Pons (tissue), 1 donor: ENCODE measurements at places on chromosomes 2 and 18.

DNA sequence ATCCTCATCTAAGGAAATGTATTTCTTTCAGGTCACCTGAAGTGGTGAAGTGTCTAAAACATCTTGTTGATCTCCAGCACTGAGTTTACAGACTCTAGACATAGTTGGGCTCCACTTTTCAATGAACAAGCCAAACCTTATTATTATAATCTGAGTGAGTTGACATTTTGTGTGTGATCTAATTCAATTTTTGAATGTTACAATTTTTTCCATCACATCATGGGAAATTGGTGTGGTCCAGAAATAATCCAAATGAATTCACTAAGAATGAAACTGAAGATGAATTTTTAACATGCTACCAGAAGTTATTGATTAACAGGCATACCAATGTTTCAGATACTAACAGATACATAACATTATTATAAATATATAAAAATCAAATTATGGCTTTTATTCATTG lies 75.6 kb upstream of the EFEMP1 start:
- DNase-seq, result no peak

- DNase-seq, result no peak
These were observed 88.9 kb downstream of the POLE4 start for GRCh38 chr2:75047189-75047991.

DNA sequence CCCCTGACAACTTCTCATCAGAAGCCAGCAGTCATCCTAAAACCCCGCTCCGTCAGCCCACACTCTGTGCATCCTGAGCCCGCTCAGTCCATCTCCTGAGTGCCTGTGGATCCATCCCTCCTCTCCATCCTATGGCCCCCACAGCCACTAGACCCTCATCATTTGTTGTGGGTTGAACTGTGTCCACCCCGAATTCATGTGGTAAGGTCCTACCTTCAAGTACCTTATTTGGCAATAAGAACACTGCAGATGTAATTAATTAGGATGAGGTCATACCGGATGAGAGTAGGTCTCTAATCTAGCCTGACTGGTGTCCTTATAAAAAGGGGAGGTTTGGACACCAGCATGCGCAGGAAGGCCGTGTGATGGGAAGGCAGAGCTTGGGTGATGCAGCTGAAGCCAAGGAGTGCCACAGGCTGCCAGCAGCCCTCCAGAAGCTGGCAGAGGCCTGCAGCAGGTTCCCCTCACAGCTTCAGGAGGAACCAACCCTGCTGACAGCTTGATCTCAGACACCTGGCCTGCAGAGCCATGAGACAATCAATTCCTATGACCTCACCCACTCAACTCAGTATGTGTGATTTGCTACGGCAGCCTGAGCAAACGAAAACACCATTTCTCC lies 192.4 kb downstream of the ZBTB7C start:
- DNase-seq, result no peak

- no peak for DNase-seq
These were observed 7.8 kb downstream of the SLC66A2 start for GRCh38 chr18:79943608-79944125.

DNA sequence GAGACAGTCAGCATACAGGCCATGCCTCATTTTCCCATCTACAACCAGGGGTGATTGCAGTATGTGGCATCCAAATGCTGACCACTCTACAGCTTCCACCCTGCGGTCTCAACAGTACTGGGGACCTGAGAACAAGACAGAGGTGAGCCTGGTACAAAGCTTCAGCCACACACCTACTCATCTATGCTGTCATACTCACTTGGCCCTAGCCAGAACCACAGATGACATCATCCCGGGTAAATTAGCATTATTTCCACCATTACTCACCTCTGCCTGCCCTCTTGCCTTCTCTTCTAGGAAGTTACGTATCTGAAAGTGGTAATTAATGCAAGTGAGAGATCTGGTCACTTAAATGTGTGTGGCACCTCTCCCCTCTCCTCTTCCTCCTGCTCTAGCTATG lies 208.2 kb upstream of the ARL4C start:
- no peak for DNase-seq

GRCh38 chr18:23825496-23825895 lies 136.2 kb downstream of the LAMA3 start:
- no peak for DNase-seq

GRCh38 chr18:61400016-61400635 lies 66.9 kb downstream of the CDH20 start:
- DNase-seq, result no peak

DNA sequence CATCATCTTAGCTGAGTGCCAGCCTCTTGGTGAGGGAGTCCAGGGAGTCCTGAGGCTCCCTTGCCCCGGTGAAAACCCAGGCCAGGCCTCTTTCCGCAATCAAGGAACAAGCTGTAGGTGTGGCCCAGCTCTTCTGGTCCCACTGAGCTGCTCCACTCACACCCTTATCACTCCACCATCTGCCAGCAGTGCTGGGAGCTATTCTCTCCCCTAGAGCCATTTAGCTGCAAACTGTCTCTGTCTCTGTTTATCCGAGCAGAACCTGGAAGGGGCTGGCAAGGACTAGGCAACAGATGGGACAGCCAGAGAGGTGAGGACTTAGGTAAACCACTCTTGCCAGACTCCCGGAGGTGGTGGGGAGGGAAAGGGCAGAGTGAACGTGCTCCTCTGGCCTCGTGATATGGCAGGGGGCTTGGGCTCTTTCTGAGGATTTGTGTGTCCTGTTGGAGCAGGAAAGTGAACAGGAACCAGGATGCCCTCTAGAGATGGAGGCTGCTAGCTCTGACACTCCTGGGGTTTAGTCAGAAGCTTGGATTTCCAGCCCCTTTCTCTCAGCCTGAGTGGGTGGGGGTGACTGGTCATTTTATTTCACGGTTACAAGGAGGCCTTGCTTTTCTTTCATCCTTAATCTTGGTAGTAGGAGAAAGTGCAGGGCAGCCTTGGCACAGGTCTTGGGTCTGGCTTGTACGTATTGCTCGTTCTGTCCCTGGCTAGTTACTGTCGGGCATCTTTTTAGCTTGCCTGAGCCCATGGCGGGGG lies 19.6 kb downstream of the B3GNT2 start:
- no peak for DNase-seq

- DNase-seq, result no peak
These were observed 175.7 kb upstream of the RND3 start for GRCh38 chr2:150663143-150663542.

DNA sequence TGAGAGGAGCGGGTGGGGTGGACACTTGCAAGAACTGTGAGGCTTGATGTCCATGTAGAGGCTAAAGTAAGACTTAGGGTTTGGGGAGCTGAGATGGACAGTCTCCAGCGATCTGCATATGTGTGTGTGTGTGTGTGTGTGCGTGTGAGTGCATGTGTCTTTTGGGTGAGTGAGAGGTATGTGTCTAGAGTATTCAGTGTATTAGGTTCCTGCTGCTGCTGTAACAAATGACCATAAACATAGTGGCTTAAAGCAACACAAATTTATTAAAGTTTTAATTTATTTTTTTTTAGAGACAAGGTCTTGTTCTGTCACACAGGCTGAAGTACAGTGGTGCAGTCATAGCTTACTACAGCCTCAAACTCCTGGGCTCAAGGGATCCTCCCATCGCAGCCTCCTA lies 155.4 kb upstream of the SPRED2 start:
- no peak for DNase-seq

DNA sequence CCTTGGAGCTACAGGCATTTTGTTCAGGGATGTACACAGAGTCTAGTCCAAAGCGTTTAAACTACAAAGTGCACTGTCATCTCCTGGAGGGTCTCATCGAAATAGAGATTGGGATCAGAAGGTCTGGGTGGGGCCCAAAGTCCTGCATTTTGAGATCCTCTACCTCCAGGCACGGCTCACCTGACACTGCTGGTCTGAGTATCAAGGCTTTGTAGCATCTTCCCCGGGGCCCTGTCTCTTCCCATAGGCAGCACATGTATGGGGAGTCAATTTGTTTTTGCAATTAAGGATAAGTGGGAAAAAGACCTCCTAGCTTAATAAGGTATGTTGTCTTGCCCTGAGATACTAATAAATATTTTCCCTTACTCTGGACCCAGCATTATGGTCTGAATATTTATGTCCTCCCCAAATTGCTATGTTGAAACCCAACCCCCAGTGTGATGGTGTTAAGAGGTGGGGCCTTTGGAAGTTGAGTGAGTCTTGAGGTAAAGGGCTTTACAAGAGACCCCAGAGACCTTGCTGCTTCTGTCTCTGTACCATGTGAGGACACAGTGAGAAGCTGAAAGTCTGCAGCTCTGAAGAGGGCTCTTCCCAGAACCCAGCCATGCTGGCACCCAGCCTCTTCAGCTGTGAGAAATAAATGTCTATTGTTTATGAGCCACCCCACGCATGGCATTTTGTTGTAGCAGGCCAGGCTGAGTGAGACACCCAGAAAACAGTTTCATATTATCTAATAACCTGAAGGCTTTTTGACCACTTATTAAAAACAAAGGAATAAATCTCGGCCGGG lies 258.7 kb upstream of the HS6ST1 start:
- peak; percentile 47 for DNase-seq

DNA sequence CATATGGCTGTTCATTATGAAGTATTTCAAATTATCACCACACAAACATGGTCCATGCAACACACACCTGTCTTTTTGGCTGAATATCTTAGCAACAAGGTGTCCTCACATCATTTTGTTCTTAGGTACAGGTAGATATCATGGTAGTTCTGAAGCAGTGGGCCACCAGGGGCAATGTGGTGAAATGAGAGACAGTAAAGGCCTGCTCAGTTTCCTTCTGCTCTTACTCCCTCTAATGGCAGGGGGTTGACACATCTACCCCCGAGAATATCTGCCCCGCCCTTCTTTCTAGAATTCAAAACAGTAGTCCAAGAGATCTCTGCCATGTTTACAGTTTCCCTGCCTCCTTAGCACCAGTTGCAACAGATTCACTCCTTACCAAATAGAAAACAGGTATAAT lies 147.0 kb upstream of the KLHL14 start:
- peak; percentile 12 for DNase-seq

- DNase-seq, result no peak
These were observed 80.7 kb downstream of the PSMG2 start for GRCh38 chr18:12783524-12783923.

- DNase-seq, result no peak
These were observed 43.8 kb upstream of the CDH19 start for GRCh38 chr18:66647671-66648070.

DNA sequence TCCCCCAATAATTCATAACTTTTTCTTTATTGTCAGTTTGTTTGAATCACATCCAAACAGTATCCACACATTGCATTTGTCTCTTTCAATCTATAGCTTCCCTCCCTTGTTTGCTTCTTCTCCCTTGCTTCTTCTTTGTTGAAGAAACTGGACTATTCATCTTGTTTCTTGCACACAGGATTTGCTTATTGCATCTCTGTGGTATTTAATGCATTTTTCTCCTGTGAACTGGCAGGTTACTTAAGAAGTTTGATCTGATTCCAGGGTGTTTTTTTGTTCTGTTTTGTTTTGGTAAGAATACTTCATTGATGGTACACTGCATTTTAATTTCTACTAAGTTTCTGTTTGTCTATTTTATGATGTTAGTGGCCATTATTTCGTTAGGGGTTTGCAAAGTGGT lies 166.8 kb downstream of the CAMKMT start:
- DNase-seq, result no peak

DNA sequence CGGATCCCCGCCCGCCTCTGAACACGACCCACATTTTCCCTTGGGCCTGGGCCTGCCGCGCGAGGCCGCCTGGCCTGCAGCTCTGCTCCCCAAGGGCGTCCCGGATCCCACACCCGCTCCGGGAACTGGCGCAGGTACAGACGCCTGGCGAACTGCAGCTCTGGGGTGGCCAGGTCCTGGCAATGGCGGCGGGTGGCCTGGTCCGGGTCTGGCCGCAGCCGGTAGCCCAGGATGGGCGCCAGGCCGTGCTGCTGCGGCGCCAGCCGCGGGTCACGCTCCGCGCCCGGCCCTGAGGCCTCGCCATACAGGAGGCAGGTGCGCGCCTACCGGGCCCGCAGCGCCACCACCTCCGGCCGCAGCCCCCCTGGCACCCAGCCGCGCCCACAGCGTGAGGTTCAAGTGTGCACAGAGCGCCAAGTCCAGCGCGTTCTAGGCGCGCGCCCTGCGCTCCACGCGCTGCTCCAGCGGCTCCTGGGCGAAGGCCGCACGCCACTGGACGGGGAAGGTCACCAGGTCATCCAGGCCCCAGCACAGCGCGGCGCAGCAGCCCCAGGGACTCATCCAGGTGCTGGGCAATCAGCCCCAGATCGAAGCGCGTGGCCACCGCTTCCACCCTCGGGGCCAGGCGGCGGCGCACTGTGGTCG lies 9.5 kb downstream of the AQP12A start:
- DNase-seq, result no peak

GRCh38 chr18:57258131-57258777 lies 94.1 kb upstream of the ST8SIA3 start:
- DNase-seq, result no peak

DNA sequence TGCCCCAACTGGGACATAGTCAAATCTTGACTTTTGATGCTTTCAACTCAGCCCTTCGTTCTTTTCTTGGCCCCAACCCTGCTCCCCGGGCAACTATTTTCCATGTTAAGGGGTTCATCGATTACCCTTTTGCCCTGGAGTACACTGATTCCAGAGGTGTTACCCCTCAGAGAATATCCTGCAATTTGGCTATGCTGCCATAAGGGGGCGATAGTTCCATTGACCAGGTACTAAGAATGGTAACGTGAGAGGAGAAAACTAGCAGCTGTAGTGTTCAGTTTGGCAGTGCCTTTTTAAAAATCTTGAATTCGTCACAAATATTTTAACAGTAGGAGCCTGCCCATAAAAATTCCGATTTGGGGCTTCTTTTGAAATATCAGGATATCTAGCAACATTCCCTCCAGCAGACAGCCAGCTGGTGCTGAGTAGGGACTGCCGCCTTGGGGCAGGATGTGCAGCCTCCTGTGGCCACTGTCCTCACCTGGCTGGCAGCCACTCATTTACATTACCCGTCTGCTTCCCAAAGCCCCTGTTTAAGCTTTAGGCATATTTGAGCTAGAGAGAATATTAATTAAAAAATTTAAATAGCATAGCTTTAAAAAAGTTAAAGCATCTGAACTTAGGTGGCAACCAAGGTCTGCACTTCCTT lies 146.3 kb upstream of the SKOR2 start:
- no peak for DNase-seq

GRCh38 chr18:3046216-3046808 lies 33.4 kb upstream of the LPIN2 start:
- DNase-seq, result no peak

DNA sequence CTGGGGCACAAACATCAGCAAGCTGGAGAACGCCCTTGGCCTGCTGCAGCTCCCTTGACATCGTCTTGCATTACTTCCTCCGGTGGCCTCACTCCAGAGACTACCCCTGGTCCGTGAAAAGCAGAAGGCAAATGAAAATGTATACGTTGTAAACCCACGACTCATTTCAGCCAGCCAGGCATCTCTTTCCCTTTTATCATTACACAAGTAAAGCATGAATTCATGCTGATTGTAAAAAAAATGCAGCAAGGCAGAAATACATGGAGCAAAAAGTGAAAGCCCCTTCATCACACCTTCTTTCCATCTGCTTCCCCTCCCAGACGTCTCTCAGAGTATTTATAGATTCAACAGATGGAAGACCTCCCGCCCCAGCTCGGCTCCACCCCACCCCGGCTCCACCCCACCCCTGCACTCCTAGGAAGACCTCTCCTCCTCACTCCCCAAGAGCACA lies 41.6 kb upstream of the RALBP1 start:
- no peak for DNase-seq
